ENCODE measurements at places on chromosomes 2 and 18.

GRCh38 chr2:190110131-190110530 is 47.6 kb upstream of the MSTN start:
- DNase-seq = no peak

DNA sequence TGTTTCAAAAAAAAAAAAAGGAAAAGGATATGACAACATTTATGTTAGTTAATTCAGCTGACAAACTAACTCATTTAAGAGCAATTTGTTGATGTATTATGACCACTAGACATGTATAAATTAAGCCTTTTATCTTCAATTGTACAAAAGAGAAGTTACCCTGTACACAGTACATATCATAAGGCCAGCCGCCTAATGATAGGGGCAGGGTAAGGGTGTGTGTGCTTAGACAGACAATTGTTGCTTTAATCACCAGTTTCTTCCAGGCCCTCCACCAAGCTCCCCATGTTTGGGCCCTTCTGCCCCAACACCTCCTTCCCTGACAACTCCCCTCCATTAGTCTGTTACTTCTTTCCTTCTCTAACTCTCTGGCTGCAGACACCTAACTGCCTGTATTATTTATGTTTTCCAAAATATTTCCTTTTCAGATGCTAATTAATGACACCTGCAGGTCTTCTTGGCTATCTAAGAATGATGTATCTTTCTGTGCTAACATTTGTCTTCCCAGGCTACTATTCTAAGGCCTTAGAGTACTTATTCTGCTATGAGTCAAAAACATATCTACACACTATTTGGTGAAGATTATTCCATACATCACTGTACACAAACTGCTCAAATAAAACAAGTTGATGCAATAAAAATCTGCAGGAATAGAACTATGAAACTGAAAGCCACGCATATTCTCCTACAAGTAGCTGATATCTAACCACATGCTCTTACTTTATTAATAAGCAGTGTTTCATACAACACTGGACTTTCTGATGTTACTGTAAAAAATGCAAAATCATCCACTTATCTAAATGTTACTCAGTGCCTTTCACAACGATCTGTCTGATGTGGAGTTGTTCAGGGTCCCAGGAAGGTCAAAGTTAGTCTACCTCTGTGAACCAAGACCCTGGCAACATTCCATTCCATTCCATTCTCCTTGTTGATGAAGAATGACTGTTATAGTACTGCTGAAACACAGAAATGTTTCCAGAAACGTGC is 26.4 kb downstream of the TMEM131 start:
- DNase-seq = no peak

DNA sequence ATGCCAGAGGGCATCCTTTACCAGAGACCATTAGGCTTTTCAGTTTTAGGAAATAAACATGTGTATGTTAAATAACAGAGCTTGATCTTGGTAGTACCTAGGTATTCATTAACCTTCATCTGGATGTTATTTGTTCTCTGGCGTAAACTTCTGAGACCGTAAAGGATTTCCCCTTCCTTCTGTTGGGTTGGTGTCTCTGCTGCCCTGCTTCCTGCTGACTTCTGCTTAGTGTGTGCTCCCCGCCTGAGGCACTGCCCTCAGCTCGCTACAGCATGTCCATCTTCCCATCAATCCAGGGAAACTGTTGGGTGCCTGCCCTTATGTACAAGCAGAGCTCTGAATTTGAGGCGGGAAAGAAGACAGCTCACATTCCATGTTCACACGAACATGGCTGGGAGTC is 177.9 kb downstream of the TPGS2 start:
- DNase-seq = no peak

DNA sequence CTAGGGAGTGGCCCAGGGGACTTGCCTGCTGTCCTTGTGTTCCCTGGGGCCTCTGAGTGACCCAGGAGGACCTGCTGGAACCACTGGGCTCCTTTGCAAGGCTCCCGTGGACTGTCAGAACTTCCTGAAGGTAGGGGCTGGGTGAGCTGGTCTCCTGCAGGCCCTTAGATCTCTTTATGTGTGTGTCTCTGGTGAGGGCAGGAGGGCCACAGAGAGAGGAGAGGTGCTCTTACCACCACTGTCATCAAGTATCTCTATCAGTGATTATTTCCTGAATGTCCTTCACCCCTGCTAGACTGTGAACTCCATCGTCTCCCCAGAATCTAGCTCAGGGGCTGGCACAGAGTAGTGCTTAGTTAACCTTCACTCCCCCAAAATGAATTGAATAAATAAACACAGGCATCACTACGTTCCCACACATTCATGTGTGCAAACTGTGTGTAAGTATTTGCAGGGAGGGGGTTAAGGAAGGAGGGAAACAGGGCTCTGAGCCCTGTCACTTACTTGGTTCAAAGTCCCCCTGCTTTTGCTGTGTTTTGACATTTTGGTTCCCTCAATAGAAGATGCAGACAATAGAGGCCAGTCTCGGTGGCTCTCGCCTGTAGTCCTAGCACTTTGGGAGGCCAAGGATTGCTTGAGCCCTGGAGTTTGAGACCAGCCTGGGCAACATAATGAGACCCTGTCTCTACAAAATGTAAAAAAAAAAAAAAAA is 100.8 kb upstream of the HAAO start:
- no peak for DNase-seq

- DNase-seq = no peak
Observed at GRCh38 chr2:226247289-226248275, 552.0 kb downstream of the IRS1 start.

GRCh38 chr2:233349005-233349998 is 5.0 kb upstream of the DGKD start:
- DNase-seq = peak; percentile 48

- DNase-seq = no peak
Observed at GRCh38 chr2:236291476-236291875, 27.3 kb upstream of the ASB18 start.

GRCh38 chr2:60515721-60516226 is 37.7 kb downstream of the BCL11A start:
- DNase-seq = peak; percentile 62

DNA sequence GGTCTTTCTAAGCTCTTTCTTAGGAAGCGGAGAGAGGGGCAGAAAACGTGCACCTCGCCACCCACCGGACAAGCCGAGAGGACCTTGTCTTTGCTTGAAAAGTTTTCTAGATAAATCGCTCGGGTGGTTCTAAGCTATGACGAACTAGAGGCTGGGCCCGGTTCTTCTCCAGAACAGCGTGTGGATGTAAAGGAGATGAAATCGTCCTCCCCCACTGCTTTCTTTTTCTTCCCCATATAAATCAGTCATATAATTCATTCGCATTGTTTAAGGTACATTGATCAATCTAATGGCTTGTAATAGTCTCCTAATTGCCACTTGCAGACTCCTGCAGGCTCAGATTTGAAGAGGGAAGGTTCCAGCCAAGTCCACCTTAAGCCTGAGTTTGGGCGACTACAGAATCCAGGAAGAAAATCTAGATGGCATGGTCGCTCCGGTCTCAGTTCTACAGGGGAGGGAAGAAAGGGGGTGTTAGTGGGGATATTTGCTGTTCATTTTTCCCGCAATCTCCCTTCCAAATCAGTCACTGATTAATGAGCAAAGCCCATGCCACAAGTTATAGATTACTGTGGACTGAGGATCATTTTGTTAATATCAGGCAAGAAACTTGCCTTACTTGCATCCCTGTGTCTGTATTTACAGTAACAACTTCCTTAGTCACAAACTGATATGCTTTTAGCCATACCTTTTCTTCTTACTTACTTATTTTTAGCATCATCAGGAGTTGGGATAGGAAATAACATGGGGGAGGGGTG is 5.6 kb upstream of the SP9 start:
- no peak for DNase-seq

DNA sequence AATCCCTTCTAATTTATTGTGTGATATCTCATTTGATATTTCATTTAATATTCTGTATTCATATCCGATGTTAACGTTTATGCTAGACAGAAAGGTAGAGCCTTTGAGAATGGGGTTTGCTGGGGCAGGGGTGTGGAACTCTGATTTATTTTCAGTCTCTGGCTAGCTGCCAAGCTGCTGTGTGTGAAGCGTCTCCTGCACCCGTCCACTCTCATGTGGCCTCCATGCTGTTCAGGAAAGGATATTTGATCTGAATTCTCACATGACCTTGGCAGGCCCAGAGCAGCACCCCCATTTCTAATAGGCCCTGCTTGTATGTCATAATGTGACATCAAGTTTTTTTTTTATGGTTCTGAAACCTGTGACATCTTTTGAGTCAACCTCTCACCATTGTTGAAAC is 1.6 kb downstream of the IL1R1 start:
- DNase-seq = no peak

GRCh38 chr18:79979843-79980242 is 8.5 kb downstream of the TXNL4A start:
- DNase-seq = no peak

- DNase-seq = no peak
Observed at GRCh38 chr2:86001326-86001725, 104.4 kb downstream of the POLR1A start.

DNA sequence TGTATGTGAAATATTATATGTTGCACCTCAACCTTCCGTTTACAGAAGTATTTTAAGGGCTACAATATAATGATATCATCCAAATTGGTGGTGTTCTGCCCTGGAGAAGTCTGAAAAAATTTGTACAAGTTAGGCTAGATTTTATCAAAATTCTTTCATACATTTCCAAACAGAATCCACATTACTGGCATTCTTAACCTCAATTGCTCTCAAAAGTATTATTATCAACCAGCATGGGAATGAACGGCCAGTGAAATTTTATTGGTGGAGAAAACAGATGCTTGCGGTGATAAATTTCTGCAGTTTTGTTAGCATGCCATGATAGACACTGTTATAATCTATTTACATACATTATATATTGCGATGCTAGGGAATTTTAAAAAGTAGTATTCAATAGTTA is 88.3 kb upstream of the TFPI start:
- DNase-seq = no peak

GRCh38 chr2:177332992-177333388 is 59.6 kb upstream of the AGPS start:
- DNase-seq = no peak

DNA sequence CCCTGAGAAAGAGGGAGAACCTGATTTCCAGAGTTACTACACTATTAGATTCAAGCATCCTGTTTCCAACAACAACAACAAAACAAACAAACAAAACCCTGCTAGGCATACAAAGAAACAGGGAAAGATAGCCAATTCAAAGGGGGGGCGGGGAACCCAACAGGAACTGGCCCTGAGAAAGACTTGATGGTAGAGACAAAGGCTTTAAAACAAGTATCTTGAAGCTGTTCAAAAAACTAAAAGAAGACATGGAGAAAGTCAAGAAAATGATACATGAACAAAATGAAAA is 147.1 kb downstream of the THADA start:
- no peak for DNase-seq

DNA sequence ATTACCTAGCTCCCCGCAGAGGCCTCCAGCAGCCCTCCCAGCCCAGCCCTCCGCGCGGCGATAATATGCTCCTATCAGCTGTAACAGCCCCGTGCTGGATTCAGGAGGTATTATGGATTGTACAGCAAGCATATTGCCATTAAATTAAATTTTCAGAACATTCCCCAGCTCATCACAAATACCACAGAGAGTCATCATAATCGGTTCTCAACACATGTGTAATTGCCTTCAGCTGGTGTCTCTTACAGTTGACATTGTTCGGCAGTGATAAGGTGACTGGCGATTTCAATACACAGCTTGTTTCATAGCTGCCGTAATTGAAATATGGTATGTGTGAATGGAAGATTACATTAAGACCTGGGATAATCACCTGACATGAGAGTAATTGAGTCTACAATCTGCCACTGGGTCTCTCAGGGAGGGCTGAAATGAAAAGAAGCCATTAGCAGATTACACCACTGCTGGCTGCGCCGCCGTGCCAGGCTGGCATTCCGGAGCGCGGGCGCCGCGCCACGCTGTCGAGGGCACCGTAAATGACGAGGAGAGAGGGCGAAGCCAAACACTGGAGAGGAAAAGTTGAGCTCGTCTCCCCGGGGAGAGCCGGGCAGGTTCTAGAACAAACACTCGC is 549.4 kb upstream of the SALL3 start:
- DNase-seq = no peak

- no peak for DNase-seq
Observed at GRCh38 chr2:148936857-148937450, 61.9 kb downstream of the KIF5C start.

DNA sequence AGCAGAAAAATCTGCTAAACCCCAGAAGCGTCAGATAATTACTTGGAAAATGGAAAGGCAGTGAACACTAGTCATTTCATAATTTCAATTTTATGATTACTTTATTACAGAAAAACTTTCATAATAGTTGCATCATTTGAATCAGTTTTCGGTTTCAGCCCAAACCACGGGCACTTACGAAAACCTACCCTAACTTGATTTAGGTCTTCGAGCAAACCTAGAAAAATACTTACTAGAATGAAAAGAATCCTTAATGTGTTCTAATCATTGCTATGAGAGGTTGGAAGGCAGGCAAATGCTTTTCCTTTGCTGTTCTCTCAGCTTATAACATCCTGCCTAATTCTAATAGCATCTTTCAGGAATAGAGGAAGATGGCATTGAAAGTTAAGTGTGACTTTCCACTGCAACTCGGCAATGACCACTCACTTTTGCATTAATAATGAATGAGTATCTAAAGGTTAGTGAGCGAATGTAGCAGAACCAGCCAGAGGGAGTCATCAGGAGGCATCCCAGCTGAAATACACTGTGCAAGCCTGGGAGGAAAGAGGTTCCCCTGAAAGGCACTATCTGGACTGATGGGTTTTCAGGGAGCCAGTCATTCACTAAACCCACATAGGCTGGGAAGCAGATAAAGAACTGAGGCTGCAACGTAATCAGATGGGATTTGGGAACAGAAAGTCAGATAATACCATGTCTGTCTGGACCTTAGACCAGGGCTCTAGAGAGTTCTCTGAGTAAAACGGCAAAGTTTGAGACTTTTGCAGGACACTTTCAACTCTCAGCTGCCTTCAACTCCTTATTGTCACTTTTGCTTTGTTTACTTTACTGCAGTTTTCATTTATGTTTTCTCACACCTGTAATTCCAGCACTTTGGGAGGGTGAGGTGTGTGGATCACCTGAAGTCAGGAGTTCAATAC is 520.8 kb downstream of the RNF144A start:
- no peak for DNase-seq

DNA sequence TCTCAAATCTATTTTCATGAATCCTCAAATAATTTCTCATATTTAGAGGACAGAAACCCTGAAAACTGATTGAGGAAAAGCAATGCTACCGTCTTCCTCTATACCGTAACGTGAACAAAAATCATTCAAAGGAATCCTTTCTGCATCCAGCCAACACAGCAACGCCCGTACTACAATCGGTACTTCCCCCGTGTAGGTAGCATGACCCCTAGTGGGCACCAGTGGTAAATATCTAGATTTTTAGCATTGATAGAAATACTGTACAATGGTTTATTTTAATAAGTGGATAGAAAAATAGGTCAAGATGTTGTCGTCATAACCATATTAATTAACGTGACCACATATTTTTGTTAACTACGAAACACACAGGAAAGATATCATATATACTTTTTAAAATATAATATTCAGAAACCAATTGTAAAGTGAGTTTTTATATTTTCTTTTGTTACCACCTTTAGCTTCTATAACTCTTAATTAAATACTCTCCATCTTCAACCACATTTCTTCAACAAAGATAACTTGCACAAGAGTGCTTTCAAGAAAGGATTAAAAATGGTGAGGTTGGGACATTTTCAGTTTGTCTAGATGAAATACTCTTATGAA is 194.1 kb downstream of the SS18 start:
- no peak for DNase-seq
